CD8-positive, alpha-beta memory T cell (primary cell): ENCODE measurements at places on chromosomes 3 and 15. TPM values are rescaled to one million over a fixed set of nuclear protein-coding genes. Genes with fewer than 3 reads are reported as not detected.

DNA sequence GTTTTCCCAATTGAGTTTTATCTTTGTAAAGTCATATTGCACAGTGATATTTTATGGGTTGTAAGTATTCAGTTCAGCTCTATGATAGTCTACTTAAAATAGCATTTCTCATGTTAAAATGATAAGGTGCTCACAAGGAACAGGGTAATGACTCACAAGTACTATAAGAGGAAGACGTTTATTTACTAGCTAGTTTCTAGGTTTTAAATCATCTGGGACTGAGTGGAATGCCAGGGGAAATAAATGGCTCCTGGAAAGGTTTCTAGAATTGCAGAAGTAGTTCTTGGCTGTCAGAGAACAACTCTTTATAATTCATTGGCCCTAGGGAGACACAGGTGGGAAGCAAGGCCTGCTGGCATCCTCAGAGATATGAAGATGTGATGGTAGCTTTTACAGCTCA lies 112.8 kb downstream of the CHDH start:
- peaks cover 5% of the 10 kb centered on the region for H3K27me3 ChIP-seq
- H3K36me3 ChIP-seq = no peaks in the 10 kb centered on the region
- H3K27ac ChIP-seq = no peak overlapping the region
- H3K4me1 ChIP-seq = no peaks in the 10 kb centered on the region
- no peak overlapping the region for H3K4me3 ChIP-seq

GRCh38 chr3:65576966-65577365 lies 461.8 kb downstream of the MAGI1 start:
- DNase-seq = no peak
- H3K27ac ChIP-seq = no peak overlapping the region
- no peaks in the 10 kb centered on the region for H3K27me3 ChIP-seq
- H3K36me3 ChIP-seq = no peaks in the 10 kb centered on the region
- no peaks in the 10 kb centered on the region for H3K4me1 ChIP-seq
- no peak overlapping the region for H3K4me3 ChIP-seq

- no peaks in the 10 kb centered on the region for H3K36me3 ChIP-seq
- no peak for DNase-seq
- no peak overlapping the region for H3K4me3 ChIP-seq
- H3K27me3 ChIP-seq = no peaks in the 10 kb centered on the region
- no peak overlapping the region for H3K27ac ChIP-seq
- no peaks in the 10 kb centered on the region for H3K4me1 ChIP-seq
These were observed 15.3 kb downstream of the ZMAT3 start for GRCh38 chr3:179056326-179056725.

DNA sequence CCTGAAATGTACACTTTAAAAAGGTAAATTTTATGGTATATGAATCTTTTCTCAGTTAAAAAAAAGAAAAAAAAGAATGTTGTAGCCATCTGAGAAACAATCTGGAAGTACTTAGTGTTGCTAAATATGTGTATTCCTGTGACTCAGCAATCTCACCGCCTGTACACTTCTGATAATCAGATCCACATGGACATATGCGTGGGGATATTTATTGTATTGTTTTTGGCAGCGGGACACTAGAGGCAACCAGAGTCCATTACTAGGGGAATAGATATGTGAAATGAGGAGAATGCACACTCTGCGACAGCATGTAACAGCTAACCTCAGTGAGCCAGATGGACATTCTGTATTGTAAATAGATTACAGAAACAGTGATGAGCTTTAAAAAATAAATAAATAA lies 65.4 kb downstream of the AQP9 start:
- no peaks in the 10 kb centered on the region for H3K36me3 ChIP-seq
- H3K4me3 ChIP-seq = no peak overlapping the region
- no peak overlapping the region for H3K27ac ChIP-seq
- H3K4me1 ChIP-seq = no peaks in the 10 kb centered on the region
- no peak for DNase-seq

- no peak overlapping the region for H3K4me3 ChIP-seq
- no peak overlapping the region for H3K27ac ChIP-seq
- no peak for DNase-seq
- no peaks in the 10 kb centered on the region for H3K36me3 ChIP-seq
- peaks cover 12% of the 10 kb centered on the region for H3K4me1 ChIP-seq
These were observed 5.1 kb upstream of the KLHL6 start for GRCh38 chr3:183560607-183561006.

- H3K27me3 ChIP-seq = no peaks in the 10 kb centered on the region
- H3K4me1 ChIP-seq = no peaks in the 10 kb centered on the region
- H3K4me3 ChIP-seq = no peak overlapping the region
- H3K27ac ChIP-seq = no peak overlapping the region
- H3K36me3 ChIP-seq = no peaks in the 10 kb centered on the region
These were observed 12.2 kb downstream of the NCEH1 start for GRCh38 chr3:172698631-172699030.

DNA sequence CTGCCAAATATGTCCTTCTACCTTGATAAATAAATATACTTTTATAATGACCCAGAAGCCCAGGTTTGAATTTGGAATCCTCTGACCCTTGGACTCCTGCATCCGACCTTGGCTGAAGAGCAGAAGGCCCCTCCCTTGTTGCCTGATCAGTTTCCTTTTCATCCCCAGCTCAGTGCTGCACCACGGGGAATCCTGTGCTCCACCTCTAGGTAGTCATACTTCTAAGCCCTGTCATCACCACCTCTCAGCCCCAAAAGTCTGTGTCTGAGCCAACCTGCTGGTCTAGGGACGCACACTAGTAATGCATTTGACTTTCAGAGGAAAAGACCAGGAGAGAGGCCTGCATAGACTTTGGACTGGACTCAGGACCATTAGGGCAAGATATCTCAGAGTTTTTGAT lies 310.6 kb downstream of the NLGN1 start:
- H3K4me3 ChIP-seq = no peak overlapping the region
- no peaks in the 10 kb centered on the region for H3K4me1 ChIP-seq
- no peak for DNase-seq
- H3K27me3 ChIP-seq = no peaks in the 10 kb centered on the region

DNA sequence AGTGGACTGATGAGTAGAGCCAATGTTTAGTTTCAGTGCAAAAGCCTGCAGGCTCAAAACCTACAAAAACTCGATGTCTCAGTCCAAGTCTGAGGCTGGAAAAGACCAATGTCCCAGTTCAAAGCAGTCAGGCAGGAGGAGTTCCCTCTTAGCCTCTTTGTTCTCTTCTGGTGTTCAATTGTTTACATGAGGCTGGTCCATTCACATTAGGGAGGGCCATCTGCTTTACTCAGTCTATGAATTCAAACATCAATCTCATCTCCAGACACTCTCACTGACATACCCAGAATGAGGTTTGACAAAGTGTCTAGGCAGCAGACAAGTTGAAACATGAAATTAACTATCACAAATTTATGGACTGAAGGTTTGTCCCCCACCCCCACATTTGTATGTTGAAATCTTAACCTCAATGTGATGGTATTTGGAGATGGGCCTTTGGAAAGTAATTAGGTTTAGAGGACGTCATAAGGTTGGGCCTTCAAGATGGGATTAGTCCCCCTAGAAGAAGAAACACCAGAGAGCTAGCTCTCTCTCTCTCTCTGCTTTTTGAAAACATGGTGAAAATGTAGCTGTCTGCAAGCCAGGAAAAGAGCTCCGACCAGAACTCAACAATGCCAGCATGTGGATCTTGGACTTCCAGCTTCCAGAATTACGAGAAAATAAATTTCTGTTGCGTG lies 438.5 kb upstream of the RGMA start:
- H3K27ac ChIP-seq = no peak overlapping the region
- DNase-seq = no peak
- H3K4me3 ChIP-seq = no peak overlapping the region
- H3K36me3 ChIP-seq = no peaks in the 10 kb centered on the region
- H3K27me3 ChIP-seq = no peaks in the 10 kb centered on the region
- no peaks in the 10 kb centered on the region for H3K4me1 ChIP-seq

- peaks cover 54% of the 10 kb centered on the region for H3K4me1 ChIP-seq
- no peak for DNase-seq
- H3K27me3 ChIP-seq = no peaks in the 10 kb centered on the region
- no peak overlapping the region for H3K4me3 ChIP-seq
- H3K27ac ChIP-seq = no peak overlapping the region
- H3K36me3 ChIP-seq = no peaks in the 10 kb centered on the region
These were observed 60.6 kb downstream of the FGD5 start for GRCh38 chr3:14879211-14879874.

DNA sequence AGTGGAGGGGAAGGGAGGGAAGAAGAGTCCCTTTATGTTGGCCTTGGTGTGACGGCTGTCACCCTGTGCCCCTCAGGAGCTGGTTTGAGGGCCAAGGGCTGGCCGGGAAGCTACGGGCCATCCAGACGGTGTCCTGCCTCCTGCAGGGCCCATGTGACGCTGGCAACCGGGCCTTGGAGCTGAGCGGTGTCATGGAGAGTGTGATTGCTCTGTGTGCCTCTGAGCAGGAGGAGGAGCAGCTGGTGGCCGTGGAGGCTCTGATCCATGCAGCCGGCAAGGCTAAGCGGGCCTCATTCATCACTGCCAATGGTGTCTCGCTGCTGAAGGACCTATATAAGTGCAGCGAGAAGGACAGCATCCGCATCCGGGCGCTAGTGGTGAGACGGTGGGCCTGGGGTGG lies 8.1 kb upstream of the RCCD1 start:
- no peak overlapping the region for H3K4me3 ChIP-seq
- H3K27ac ChIP-seq = no peak overlapping the region
- H3K27me3 ChIP-seq = no peaks in the 10 kb centered on the region
- peaks cover 42% of the 10 kb centered on the region for H3K36me3 ChIP-seq
- no peaks in the 10 kb centered on the region for H3K4me1 ChIP-seq
- DNase-seq = no peak

- no peaks in the 10 kb centered on the region for H3K36me3 ChIP-seq
- no peak overlapping the region for H3K27ac ChIP-seq
- DNase-seq = no peak
- H3K4me3 ChIP-seq = no peak overlapping the region
- no peaks in the 10 kb centered on the region for H3K27me3 ChIP-seq
These were observed 79.6 kb downstream of the IGF2BP2 start for GRCh38 chr3:185744997-185745843.

KLF15 gene
- total RNA-seq = 0.11 TPM

GCNT3 gene
- total RNA-seq = not detected

FETUB gene
- total RNA-seq = not detected
